ENCODE measurements at places on chromosomes 7 and 10.

DNA sequence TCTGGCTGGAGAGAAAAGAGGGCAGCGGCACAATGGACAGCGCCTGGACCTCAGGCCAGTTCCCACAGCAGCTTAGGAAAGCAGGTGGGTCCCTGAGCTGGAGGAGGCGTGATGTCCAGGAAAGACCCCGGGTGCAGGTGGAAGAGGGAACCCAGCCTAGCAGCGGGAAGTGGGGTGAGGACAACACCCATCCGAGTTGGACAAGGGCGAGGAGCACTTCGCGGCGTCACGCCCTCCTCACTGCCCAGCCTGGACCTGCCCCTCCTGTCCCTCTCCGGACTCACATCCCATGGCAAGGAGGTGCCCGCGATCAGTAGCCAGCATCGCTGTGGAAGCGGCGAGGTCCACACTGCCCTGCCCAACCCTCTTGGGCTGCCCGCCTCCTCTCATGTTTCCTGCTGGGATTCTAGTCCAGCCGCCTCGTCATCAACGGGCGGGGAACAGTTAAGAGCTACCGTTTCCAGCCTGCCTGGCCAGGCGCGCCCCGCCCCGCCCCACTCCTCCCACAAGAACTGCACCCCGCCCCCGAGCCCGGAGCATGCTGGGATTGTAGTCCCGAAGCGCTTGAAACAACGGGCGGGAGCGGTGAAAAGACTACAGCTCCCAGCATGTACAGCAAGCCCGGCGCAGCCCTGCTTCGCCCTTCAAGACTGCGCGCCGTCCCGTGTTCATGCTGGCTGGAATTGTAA lies 930.6 kb upstream of the ZNF722 start:
- DNase-seq: no peak

DNA sequence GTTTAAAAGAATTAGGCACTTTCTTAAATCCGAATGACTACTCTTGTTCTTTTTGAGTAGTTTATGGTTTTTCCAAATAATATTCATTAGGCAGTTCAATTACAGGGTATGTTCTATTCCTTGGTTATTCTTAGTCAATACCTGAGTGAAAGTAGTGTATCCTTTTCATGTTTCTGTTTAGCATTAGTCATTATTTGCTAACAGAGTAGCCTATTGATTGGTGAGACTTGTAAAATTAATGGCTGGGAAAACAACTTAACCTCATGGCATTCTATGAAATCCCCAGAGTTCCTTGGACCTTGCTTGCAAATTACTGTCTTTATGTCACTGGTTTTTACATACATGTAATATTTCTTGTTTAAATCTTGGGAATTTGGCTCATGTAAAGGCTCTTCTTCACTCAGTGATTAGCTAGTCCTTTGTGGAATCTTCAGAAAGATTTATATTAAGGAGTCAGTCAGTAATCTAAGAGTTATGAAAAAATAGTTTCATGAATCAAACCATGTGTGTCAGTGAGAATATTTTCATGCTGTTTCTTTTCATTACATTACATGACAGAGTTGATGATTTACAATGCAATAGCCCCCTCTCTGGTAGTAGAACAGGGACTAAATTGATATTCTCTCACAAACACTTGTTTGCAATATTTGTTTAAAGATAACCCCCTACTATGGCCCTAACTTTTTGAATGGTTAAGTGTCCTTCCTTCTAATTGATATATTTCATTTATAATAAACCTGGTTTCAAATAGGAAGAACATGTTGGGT lies 81.5 kb upstream of the LRRTM3 start:
- no peak for DNase-seq

DNA sequence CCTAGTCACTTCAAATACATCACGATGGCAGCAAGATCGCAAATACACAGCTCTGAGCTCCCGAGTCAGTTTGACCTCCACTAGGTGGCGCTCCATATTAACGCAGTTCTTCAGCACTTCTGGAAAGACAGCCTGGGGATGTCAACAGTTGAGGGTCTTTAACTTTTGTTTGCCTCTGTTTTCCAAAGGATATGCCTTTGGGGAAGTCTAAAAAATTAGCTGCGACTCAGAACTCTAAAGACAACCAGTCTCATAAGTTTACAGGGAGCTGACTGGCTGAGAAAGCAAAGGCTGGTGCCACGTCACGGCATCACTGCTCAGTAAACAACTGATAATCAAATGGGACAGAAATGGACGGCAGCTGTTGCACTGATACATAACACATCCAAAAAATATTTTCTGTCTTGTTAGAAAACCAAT lies 458.8 kb downstream of the SORCS1 start:
- DNase-seq: peak; percentile 10

DNA sequence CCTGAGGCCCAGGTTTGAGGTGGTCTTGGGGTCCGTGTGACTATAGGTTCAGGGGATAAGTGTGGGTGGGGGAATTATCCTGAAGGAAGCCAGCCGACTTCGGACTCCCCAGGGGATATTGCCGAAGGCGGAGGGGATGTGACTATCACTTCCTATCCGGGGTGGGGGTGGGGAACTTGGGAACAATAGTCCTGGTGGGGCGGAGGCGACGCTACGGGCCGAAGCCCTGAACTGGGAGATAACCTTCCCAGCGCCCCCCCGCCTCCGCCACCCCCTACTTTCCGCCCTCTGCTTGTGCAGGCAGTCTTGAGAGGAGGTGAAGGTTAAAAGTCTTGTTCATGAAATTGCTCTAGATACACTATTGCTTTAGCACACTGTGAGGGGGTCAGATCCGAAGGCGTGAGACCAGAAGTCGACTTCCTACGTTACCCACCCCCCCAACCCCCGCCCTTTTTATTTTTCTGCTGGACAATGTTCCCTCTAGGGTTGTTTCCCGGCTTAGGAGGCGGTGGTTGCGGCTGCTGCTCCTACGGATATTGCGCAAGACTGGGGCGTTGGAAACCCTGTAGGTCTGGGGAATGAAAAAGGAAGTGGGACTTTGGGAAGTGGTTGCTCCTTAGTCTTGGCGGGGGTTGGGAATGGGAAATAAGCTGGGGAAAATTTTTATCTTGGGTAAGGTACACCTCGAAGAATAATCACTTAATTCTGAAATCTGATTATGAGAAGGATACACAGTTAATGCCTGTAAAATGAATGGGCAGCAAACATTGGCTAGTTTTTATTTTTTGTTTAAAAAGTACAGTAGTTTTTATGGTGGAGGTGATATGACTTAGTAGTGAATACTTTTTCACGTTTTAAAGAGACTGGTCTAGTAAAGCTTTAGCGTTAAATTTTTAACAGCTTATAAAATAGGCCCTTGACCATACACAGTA lies 1.5 kb downstream of the PTPN12 start:
- no peak for DNase-seq

DNA sequence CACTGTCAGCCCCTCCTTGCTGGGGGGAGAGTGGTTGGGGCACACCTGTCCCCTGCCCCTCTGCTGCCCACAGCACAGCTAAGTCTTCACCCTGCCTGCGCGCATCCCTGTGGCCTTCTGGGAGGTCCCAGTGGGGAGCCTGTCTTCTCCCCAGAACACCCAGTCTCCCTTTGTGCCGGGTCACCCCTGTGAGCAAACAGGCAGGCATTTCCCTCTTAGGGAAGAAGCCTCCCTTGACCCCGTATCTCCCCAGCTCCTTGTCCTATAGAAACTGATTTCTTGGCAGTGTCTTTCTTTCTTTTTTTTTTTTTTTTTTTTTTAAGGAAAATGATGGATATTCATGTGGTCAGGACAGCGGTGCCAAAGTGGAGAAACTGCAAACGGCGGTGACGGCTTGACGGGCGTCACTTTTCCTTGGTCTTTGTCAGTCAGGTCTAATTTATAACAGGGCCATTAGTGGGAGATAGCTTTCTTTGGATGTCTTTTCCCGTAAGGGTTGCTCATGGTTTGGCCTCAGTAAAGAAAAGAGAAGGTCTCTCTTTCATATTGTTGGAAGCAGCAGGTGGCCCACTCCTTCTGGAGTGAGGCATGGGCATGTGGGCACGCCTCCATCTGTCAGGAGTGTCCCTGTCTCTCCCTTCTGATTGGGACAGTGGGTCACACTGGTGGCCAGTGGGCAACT lies 115.3 kb downstream of the NKX6-2 start:
- DNase-seq: no peak

- DNase-seq: no peak
These were observed 3.3 kb upstream of the LRRC27 start for GRCh38 chr10:132328738-132329137.

DNA sequence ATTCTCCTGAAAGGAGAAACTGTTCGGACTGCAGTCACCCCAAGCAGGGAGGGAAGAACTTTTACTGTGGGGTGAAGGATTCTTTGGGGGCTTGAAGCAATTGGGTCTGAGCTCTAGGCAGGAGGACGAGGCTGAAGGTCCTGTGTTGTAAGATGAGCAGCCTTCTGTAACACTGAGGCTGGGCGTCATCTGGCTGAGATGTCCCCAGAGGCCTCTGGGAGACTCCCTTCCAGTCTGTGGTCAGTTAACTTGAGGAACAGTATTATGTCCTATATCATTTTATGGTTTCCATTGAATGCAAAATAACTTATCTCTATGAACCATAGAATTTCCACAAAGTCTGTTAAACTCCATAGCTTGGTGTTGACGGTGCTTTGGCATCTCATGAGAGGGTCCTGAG lies 26.3 kb downstream of the FIGNL1 start:
- no peak for DNase-seq

- DNase-seq: no peak
These were observed 6.1 kb downstream of the GIMAP1 start for GRCh38 chr7:150722431-150722931.

GRCh38 chr7:36614959-36615358 lies 109.3 kb downstream of the AOAH start:
- no peak for DNase-seq

GRCh38 chr7:40717242-40717641 lies 582.4 kb downstream of the SUGCT start:
- DNase-seq: no peak

DNA sequence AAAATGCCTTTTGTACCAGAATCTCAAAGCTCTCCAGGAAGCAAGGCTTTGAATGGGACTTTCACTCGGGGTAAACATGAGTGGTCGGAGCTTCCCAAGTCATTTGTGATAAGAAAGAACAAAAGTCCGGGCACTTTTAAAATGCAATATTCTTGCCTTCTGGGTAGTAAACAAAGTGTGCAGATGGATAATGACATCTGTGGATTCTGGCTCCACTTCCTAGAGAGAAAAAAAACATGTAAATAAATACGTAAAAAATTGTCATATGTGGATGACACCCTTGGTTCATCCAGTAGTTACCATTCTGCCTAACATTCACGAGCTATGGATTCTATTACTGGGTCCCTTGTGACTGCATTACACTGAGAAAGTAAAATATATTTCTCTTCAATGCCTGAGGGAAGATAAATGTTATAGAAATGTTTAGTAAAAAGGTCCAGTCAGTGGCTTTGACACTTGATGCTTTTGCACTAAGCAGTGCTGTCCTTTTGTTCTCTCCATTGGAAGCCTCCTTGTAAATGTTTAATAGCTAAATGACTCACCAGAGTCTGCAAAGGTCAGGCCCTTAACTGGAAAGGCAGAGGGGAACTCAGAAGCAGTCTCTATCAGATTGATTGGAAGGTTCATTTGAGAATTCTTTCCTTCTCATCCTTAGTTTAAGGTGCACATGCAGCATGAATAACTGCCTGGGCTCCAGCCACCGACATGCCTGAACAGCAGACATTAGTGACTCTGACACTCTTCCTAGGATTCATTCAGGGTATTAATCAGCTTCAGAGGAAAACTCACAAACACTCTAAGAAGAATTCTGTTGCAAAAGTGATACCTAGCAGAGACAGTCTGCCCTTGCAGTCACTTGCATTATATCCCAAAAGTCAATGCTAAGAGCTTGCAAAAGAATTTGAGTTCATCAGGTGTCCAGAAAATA lies 11.7 kb upstream of the EDRF1 start:
- no peak for DNase-seq

DNA sequence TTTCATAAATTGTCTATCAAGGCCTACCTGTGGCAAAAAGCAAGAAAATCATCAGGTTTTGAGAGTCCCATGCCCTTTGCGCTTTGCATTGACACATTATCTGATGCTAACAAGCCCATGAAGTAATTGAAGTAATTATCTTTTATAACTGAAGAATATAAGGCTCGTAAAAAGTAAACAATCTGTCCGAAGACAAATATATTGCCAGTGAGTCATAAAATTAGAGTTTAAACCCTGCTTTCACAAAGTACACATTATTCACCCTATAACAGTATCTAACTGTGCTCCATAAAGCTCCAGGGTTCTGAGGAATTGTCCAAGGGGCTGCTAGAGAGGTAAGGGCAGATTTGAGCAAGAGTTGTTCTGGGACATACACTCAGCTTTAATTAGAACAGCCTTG lies 102.3 kb upstream of the PPP1R3A start:
- DNase-seq: no peak

- DNase-seq: no peak
These were observed 328.4 kb downstream of the PHTF2 start for GRCh38 chr7:78127009-78127408.

DNA sequence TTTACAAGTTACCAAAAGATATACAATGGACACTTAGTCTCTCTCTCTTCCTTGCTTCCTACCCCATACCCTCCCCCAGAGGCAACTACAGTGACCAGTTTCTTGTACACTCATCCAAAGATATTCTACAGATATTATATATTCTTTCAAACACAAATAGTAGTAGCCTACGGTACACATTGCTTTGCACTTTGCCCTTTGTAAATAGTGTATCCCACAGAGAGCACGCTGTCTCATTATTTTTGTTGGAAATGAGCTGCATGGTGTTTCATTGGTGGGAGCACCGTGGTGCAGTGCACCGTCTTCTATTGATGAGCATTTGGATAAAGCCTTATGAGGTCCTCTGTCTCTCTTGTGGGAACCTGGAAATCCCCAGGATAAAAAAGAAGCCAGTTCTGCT lies 24.2 kb downstream of the STRA8 start:
- no peak for DNase-seq

GRCh38 chr7:39950473-39951225 lies 593 bp downstream of the CDK13 start:
- DNase-seq: peak; percentile 4

GRCh38 chr7:43891069-43891955 lies 15.1 kb downstream of the URGCP start:
- no peak for DNase-seq

DNA sequence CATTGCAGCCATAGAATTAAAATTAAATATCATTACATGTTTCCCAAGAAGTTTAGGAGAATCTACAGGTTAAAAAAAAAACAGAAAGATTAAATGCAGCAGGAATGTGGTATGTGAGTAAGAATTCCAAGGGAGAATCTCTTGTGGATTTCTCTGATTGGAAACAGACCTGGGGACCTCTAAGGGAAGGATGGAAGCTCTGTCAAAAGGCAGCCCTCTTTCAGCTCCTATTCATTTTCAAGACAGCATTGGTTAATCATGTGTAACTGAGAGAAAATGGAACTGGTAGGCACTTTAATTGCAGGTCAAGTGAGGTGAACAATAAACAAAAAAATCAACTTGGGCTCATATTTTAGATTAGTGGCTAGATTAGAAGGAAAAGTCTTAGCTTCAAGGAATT lies 81.4 kb upstream of the MTPN start:
- no peak for DNase-seq

GRCh38 chr7:29723599-29723998 lies 82.7 kb upstream of the WIPF3 start:
- no peak for DNase-seq

GRCh38 chr7:51601461-51601860 lies 284.9 kb upstream of the COBL start:
- DNase-seq: no peak

GRCh38 chr7:82164410-82164809 lies 279.2 kb downstream of the CACNA2D1 start:
- DNase-seq: no peak

- no peak for DNase-seq
These were observed 162.9 kb upstream of the PRSS58 start for GRCh38 chr7:142420554-142421362.

GRCh38 chr7:77181015-77181595 lies 18.5 kb downstream of the FGL2 start:
- no peak for DNase-seq

All from activated CD4-positive, alpha-beta T cell treated with anti-CD3 and anti-CD28 coated beads, Interleukin-2, amount 50 U/mL, for 24 hours (primary cell).